ENCODE measurements at places on chromosomes 5 and 9.

DNA sequence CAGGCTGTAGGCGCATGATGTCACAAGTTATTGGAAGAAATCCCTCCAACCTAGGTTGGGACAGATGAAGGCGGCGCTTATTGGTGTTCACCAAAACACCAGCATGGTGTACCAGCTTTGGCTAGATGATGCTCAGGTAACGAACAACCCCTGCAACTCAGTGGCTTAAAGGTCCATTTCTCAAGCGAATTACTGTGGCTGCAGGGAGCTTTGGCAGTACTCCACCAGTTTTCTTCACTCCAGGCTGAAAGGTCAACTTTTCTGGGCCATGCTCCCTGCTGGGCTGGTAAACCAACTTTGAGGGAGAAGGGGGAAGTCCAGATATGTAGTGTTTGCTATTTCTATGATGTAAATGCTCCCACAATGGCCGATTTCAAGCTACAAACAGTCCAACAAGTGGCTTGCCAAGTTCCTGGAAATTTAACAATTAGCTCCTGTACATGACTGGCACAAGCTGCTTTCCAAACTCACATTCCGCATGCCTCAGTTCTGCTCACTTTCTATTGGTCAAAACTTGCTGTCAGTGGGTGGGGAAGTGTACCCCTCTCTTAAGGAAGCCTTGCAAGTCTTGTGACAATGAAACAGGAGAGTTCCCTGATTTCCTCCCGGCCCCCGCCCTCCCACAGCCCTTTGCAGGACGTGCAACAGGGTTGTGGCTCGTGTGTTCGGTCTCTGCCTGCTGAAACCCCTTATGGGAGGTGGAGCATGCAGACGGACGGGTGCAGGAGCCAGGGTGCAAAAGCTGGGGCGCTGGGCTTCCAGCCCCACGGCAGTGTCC, 588 bp upstream of the ZBED3 start:
- no peak for DNase-seq

DNA sequence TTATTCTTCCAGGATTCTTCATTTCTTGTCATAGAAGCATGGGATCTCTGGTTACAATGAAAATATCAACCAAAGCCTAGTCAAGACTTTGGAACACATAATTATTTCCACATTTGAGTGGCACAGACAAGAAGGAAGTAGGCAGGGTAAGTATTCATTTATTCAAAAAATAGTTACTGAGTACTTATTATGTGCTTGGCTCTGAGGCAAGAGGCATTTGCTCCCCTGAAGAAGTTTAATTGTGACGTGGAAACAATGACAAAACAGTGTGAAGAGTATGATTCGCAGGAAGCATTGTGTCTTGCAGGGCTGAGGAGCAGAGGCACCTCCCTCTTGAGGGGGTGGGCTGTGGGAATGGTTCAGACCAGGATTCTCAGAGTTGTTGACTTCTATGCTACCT, 45.0 kb upstream of the TNFSF15 start:
- no peak for DNase-seq

- no peak for DNase-seq
Measured at GRCh38 chr5:1720396-1721110, 79.1 kb downstream of the MRPL36 start.

DNA sequence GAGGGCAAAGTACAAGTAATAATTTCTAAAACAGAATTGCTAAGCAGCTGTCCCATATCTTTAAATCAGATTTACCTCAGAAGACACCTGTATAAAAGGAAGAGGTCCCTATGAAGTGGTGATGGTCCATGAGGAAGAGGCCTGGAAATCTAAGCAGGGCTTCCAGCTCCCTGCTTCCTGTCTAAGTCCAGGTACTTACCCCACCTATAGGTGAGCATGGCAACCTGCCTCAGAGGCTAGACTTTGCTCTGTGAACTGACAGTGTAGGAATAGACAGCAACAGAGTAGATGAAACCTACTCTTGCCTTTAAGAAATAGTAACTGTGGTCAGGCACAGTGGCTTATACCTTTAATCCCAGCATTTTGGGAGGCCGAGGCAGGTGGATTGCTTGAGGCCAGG, 55.8 kb upstream of the ARRDC3 start:
- DNase-seq = no peak

DNA sequence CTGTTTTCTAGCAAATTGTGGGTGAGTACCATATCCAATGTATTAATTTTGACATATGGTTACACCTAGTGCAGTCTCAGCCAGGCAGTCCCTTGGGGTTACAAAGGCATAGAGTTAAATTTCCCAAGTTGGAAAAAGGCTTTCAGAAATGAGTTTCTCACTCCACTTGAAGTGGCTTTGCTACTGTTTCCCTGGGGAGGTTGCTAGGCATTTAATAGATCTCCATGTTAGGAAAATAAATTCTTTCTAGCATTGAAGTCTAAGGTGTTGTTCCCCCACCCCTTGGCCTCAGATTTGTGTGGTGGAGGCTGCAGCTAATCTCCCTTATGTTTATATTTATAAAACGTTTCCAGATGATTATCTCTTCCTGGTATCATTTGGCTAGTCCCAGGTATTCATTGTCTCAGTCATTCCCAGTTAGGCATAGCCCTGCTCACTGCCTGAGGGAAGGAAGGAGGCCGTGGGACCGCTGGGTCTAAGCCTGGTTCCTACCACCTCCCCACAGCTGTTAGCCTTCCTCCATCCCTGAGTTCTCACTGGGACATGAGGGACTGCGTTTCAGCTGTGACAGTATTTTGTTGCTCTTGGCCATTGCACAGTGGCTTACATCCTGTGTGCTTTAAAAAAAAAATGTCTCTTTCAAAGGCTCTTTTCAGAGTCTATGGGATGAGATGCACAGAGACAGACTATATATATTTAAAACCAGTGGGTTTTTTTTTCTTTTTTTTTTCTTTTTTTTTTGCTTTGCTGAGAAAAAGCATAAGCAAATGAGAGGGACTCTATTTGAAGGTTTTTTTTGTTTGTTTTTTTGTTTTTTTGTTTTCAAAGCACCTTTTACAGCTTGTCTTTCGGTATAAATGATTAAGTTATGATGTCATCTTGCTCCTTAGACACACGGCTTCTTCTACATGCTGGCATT, 121.5 kb downstream of the MAST4 start:
- no peak for DNase-seq

DNA sequence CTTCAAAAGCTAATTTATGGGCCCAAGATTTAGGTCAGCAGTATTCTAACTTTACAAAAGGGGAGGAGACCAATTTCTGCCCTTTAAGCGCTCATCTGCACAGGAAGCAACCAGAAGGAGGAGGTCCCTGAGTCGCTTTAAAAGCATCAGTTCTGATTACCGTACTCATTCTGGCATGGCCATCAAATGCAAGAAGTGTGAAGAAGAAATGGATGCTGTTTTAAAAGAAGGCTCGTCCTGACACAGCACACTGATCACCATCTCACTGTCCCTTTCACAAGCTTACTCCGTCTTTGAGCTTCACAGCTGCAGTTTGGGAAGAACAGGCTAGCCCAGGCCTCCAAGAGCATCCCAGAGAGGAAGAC, 17.5 kb downstream of the ZNF608 start:
- DNase-seq = no peak

GRCh38 chr9:75111019-75111622, 22.8 kb downstream of the OSTF1 start:
- DNase-seq = no peak

DNA sequence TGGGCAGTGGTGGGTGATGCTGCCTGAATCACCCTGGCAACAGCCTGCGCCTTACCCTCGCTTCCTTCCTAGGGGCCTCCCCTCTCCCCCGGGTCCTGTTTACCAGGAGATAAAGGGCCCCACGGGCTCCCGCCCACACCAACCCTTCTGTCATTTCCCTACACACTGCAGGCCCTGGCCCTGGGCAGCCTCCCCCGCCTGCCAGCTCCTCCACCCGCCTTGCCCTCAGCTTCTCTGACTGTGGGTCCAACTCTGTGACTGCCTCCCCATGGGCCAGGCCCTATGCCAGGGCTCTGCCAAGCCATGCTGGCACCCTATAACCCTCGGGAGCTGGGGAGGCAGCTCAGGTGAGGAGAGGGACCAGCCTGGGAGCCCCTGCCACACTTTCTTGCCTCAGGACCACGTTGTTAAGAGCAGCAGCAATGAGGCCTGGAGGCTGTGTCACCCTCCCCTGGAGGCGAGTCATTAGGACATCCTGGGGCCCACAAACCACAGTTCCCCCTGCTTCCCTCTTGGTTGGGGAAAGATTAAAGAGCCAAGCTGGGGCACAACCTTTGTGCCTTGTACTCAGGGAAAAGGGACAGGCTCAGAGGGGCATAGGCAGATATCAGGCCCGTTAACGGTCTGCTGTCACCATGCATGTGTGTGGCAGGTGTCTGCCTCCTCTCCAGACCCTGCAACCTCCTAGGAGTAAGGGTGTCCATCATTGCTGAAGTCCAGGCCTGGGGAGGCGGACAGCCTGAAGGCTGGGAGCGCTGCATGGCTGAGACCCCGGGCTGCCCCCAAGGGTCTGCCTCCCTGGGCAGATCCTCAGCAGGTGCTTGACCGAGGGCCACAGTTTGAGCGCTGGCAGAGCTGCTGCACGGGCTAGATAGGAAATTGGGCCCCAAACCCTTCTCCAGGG, 2.8 kb downstream of the MGAT4B start:
- no peak for DNase-seq

GRCh38 chr5:133870661-133871060, 97.8 kb downstream of the C5orf15 start:
- DNase-seq = no peak

DNA sequence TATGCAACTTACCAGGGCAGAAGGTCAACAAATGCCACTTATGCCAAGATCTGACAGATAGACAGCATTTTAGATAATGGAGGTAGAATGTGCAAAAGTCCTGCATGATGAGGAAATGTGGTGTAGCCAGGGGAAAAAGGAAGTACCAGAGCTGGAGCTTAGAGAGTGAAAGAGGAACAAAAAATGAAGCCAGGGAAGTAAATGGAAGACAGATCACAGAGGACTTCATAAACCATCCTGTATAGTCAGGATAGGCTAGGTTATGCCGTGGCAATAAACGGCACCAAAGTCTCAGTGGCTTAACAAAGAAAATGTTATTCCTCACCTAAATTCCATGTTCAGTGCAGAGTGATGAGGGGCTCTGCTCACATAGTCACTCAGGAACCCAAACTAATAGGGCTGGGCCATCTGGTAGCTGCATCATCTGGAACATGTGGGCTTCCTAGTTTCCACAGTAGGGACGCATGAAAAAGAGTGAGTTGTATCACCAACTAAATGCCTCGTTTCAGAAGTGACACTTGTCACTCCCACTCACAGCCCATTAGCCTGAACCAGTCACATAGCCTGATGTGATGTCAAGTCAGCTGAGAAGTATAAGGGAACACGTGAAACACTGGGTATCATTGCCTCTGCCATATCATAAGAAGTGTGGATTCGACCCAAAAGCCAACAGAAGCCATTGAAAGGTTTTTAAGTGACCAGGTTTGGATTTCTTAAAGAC, 70.3 kb downstream of the SH3RF2 start:
- DNase-seq = no peak

DNA sequence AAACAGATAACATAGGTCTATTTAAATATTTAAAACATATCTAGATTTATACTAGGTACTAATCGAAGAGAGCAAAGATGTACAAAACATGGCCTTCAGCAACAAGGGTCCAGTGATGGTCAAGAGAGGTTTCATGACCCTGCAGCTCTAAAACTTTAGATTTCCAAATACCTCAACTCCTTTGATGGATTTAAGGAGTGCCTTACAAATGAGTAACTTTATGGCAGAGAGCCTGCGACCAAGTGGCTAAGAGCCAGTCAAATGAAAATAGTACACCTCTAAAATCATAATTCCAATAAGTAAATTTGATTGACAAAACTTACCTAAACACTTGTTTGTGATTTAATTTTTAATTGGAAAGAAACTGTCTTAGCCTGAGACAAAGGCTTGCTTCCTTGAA, 4.7 kb upstream of the SH3RF2 start:
- no peak for DNase-seq

- no peak for DNase-seq
Measured at GRCh38 chr5:1204693-1205242, 3.4 kb downstream of the SLC6A19 start.

GRCh38 chr5:59002162-59002825, 419.4 kb downstream of the RAB3C start:
- DNase-seq = no peak

GRCh38 chr5:157072508-157072907, 13.6 kb upstream of the HAVCR1 start:
- no peak for DNase-seq

- no peak for DNase-seq
Measured at GRCh38 chr5:125465703-125466102, 719.3 kb upstream of the ZNF608 start.

DNA sequence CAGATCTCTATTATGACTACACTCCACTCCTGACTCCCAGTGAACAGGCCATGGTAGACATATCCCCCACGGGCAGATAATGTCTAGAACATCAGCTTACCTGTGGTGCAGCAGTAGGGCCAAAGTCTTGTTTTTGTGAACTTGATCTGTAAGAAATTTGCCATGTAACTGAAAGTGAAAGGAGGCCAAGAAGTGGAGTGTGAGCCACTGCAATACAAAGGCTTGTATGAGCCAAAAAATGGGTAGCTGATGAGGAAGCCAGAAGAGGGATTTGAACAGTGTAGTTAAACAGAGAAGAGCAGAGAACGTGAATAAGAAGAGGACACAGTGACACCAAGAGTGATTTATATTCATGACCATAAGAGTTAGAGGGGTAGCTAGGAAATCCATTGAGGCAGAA, 361.7 kb downstream of the DMRT2 start:
- no peak for DNase-seq

DNA sequence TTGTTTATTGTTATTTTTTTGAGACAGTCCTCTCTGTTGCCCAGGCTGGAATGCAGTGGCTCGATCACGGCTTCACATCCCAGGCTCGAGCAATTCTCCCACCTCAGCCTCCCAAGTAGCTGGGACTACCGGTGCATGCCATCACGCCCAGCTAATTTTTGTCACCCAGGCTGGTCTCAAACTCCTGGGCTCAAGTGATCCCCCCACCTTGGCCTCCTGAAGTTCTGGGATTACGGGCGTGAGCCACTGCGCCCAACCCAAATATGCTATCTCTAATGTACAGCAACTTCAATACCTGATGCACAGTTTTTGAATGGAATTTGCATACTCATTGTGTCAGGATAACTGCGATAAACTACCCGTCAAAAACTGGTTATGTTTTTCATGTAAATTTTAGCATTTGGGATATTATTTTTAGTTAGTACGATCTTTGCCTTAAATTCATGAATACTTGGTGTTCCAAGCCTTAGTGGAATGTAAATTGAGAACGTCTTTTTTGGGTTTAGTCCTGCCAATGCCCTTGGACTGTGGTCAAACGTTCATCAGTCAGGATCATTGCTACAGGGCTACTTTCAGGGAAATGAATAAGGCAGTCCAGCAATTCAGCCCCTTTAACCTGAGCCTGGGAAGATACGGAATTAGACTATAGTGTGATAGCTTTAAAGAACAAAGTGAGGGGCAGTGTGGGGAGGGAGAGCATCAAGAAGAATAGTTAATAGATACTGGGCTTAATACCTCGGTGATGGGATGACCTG, 4.4 kb downstream of the UGCG start:
- no peak for DNase-seq

- no peak for DNase-seq
Measured at GRCh38 chr9:95770653-95771131, 104.8 kb upstream of the ERCC6L2 start.

Data from activated gamma-delta T cell treated with anti-CD3 and anti-CD28 coated beads, Interleukin-2, amount 50 U/mL, for 16 hours (primary cell).